ENCODE measurements at places on chromosomes 11 and 22.
A peak's percentile ranks its signal among the peaks of the same experiment; 100 is the strongest.

GRCh38 chr11:72452495-72452894 is 18.2 kb upstream of the CLPB start:
- no peak for DNase-seq

DNA sequence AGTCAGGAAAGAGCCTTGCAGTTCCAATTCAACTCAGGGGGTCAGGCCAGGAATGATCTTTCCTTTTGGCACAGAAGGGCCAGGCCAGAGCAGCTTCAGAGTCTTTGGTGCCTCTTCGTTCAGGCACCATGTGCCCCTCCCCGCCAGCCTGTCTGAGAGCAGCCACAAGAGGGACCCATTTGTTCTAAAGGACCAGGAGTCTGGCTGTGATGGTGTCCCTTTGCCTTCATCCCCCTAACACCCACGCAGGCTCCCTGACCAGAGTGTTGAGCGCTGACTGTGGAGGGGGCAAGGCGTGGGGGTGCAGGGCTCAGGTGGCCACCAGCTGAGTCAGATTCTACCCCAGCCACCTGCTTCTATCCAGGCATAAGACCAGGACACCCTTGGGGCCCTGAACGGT is 156.4 kb downstream of the TTC17 start:
- no peak for DNase-seq

- DNase-seq: no peak
Measured at GRCh38 chr11:128678024-128678423, 15.8 kb upstream of the FLI1 start.

DNA sequence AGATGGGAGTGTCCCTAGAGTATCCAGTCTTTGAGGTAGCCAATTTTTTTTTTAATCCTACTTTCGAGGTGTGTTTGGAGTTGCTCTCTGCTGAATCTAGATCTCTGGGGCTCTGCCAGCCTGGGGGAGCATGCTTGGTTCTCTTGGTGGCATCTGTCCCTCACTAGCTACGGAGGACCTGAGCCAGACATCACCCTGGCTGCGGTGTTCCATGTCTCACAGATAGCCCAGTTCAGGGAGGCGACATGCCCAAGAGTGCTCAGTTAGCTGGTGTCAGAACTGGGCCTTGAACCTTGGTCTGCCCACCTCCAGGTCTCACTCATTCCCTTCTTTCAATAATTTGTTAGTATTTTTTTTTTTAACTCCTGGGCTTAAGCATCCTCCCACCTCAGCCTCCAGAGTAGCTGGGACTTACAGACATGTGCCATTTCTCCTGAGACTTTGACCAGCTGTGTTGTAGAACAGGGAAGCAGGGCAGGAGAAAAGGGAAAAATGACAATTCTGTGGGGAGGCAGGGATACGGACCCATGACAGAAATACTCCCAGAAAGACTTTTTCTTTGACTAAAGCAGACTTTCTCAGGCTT is 621 bp downstream of the HMOX1 start:
- DNase-seq: no peak

DNA sequence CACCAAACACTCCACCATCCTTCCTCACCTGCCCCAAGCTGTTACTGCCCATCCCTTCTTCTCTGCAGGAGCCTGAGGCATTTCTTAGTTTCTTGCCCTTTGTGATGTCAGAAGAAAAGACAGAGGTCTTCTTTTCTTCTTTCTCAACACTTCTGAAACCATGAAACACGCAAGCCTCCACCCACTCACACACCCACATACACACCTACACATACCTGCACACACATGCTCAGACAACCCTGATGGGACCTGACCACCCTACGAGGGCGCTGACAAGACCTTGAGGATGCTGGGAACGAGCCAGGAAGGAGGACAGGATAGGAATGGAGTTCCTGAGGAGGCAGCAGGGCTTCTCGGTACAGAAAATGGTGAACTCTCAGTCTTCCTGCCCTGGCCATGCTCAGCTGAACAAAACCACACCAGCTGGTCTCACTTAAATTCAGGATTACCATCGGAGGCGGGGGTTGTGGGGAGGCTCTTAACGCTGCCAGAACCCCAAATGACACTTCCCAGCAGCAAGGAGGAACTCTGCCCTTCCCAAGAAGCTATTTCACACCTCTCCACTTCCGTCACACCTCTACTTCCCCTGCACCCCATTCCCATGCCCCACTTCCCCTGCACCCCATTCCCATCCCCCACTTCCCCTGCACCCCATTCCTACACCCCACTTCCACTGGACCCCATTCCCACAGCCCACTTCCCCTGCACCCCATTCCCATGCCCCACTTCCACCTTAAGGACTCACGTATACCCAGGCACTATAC is 41.0 kb downstream of the CSF2RB start:
- no peak for DNase-seq

DNA sequence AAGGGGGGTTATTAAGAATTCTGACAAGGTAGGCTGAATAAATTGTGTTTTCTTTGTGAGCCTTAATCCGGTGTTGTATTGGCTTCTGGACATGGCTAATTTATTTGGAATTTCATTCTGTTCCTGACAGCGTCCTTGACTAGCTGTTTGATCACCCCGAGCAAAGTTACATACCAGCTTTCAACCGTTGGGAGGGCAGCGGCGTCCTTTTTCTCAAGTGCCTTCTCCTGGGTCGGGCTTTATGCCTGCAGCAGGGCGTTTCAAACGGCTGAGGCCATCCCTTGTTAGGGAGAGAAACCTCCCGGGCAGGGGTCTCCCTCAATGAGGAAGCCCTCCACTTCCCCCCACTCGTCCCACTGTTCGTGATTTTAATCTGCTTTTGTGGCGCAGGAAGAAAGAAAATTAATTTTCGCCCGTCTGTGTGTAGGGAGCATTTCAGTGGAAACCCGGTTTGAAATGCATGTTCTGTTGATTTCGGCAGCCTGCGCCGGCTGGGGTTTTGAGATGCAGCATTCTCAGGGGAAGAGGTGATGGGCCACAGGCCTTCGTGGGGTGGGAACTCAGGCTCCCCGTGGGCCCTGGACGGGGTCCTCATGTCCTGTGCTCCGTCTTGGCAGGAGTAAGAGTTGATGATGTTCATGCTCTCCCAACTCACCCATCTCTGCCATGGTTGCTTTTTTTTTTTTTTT is 2.9 kb upstream of the SMIM38 start:
- no peak for DNase-seq

GRCh38 chr11:129489249-129489648 is 113.6 kb downstream of the BARX2 start:
- no peak for DNase-seq

DNA sequence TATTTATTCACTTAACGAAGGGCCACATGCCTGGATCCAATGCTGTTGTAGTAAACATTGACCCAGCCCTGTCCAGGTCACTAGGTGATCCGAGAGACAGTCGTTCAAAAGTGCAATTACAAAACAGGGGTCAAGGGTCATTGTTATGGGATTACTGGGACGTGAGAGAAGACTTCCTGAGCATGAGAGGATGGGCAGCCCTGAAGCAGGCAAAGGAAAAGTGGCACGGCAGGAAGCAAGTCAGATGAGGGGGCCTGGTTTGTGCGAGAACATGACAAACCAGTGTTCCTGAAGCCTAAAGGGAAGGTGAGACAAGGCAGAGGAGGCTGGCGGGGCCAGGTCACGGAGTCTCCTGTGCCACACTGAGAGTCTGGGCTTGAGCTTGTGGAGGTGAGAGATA is 15.8 kb upstream of the MMP20 start:
- no peak for DNase-seq

GRCh38 chr22:38681582-38682335 is at the start of gene TOMM22:
Gene TOMM22 (plus strand): TSS chr22:38681957. CDS start chr22:38681979, 22 bp downstream.
- peak; percentile 61 for DNase-seq

DNA sequence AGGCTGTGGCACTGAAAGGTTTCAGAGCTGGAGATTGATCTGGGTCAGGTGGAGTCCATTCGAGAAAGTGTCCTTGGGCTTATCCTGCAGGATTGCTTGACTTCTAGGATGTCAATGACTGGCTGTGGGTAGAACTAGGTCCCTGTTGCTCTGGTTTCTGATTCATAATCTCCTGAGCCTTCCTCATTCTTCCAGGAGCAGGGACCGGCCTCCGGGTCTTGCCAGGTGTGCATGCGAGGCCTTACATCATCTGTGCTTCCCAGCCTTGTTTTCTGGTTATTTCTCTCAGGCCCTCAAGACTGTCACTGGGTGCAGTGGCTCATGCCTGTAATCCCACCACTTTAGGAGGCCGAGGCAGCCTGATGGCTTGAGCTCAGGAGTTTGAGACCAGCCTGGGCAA is 33.3 kb upstream of the SORL1-AS1 start:
- no peak for DNase-seq

DNA sequence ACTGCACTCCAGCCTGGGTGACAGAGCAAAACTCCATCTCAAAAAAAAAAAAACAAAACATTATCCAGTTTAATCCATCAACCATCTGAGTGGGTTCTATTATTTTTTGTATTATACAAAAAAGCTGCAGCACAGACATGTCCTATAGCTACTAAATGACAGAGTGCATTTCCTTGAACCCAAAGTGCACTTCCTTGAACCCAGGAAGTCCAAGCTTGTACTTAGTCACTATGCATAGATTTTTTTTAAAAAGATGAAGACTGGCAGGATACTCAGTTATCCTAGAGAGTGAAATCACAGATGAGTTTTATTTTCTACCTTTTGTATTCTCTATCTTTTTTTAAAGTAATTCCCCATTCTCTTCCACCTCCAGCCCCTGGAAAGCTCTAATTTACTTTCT is 8.0 kb upstream of the RRAS2 start:
- no peak for DNase-seq

- DNase-seq: no peak
Measured at GRCh38 chr22:44592126-44592823, 94.2 kb upstream of the RTL6 start.

GRCh38 chr11:103488579-103488978 is 379.4 kb downstream of the DYNC2H1 start:
- DNase-seq: no peak

- no peak for DNase-seq
Measured at GRCh38 chr11:111918390-111919256, at the start of gene C11orf52. Gene C11orf52 (plus strand): TSS chr11:111918913. CDS start chr11:111918973, 60 bp downstream.

- no peak for DNase-seq
Measured at GRCh38 chr11:31509051-31509428, 382 bp downstream of the IMMP1L start.

GRCh38 chr11:66529069-66529468 is 16.8 kb downstream of the ZDHHC24 start:
- no peak for DNase-seq

DNA sequence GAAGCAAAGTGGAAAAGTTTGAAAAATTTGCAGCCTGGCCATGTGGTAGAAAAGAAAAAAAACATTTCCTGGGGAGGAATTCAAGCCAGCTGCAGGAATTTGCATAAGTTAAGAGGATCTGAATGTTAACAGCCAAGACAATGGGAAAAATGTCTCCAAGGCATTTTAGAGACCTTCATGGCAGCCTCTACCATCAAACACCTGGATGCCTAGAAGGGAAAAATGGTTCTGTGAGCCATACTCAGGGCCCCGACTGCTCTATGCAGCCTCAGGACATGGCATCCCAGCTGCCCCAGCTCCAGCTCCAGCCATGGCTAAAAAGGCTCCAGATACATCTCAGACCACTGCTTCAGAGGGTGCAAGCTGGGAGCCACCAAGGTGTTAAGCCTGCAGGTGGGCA is 149.1 kb upstream of the SOX6 start:
- DNase-seq: no peak

GRCh38 chr22:29030016-29030617 is 31.5 kb downstream of the C22orf31 start:
- DNase-seq: no peak

GRCh38 chr22:21766691-21767462 is 31.3 kb upstream of the YPEL1 start:
- DNase-seq: peak; percentile 60

DNA sequence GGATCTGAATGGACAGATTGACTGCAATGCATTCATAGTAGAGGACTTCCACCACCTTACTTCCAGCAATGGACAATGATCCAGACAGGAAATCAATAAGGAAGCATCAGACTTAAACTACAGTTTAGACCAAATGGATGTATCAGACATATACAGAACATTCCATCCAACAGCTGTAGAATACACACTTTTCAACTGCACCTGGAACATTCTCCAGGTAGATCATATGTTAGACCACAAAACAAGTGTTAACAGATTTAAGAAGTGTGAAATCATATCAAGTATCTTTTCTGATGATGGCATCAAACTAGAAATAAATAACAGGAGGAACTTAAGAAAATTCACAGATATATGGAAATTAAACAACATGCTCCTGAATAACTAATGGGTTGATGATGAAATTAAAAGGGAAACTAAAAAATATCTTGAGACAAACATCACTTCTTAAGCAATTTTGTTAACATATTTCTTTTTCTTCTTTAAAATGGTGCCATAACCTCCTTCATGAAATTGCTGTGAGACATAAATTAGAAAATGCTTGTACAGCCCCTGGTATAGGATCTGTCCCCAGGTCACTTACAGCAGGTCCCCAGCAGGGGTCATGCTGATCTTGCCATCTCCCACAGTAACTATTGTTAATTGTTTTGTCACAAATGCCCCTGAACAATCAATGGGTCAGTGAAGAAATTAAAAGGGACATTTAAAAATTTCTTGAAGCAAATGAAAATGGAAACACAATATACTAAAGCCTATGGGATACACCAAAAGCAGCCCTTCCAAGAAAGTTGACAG is 100.0 kb upstream of the OR4B1 start:
- DNase-seq: no peak

DNA sequence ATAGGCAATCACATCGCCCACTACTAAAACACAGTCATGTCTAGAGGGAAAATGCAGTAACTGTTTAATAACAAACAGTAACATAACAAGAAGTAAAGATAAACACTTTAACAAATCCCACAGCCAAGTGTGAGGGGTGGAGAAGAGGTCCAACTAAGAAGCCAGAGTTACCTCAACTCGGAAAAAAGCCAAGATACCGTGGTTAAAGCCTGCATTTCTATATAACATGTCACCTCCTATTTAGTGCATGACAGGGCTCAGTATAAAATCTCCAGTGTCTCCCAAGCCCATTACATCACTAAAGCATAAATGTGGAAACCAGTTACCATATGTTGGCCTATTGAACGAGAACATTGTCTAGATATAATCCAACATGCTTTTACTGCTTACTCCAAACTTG is 281.7 kb downstream of the LRRC4C start:
- no peak for DNase-seq

DNA sequence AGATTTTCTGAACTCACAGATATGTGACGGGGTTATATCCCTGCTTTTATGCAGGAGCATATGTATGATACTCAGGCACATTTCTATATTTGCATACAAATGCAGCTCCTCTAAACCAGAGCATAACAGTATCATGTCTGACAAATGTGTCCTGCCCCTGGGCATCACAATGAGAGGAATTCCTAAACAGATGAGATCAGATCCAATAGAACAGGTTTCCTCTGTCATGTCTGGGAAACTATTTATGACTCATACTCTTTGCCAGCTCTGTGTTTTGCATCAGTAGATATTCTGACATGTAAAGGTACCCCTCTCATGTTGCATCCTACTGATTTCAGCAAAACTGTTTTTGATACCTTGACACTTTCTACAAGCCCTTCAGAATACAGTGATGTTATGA is 29.4 kb downstream of the SYT9 start:
- no peak for DNase-seq

GRCh38 chr11:43914466-43914865 is 28.0 kb upstream of the C11orf96 start:
- DNase-seq: no peak

GRCh38 chr11:69797156-69797555 is 22.0 kb upstream of the FGF4 start:
- DNase-seq: no peak

GRCh38 chr11:408154-409007 is 6.4 kb downstream of the SIGIRR start:
- no peak for DNase-seq

GRCh38 chr11:13552784-13553183 is 57.0 kb upstream of the PTH start:
- no peak for DNase-seq

All from stimulated activated CD8-positive, alpha-beta memory T cell treated with anti-CD3 and anti-CD28 coated beads, Interleukin-2, amount 100 ng/mL, for 1 hour (primary cell).